SJSA1 (cell line): ENCODE measurements at places on chromosomes 6 and 20. TPM values are rescaled to one million over a fixed set of nuclear protein-coding genes. Genes with fewer than 3 reads are reported as not detected.

DNA sequence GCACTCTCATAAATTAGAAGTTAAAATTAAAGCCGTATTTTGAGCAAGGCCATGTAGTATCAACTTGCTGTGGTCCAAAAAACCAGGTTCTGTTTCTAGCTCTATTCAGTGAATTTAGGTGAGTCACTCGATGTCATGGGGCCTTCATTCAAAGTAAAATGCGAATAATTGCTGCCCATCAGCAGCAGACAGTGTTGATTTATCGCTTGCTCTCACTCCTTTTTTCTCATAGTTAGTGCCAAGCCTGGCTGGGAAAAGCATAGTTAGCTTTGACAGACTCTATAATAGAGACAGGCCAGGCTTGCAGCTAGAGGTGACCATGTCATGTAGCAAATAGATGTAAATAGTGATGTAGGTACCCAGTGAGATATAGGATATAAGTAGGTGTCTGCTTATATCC is 136.0 kb downstream of the EDN1 start:
- DNase-seq = no peak

PDE10A gene
- 1.7 and 2.4 TPM in 2 replicates for total RNA-seq

TPX2 gene
- total RNA-seq = 212 and 238 TPM in 2 replicates

TFAP2C gene
- 0.92 and 1.1 TPM in 2 replicates for total RNA-seq

DNA sequence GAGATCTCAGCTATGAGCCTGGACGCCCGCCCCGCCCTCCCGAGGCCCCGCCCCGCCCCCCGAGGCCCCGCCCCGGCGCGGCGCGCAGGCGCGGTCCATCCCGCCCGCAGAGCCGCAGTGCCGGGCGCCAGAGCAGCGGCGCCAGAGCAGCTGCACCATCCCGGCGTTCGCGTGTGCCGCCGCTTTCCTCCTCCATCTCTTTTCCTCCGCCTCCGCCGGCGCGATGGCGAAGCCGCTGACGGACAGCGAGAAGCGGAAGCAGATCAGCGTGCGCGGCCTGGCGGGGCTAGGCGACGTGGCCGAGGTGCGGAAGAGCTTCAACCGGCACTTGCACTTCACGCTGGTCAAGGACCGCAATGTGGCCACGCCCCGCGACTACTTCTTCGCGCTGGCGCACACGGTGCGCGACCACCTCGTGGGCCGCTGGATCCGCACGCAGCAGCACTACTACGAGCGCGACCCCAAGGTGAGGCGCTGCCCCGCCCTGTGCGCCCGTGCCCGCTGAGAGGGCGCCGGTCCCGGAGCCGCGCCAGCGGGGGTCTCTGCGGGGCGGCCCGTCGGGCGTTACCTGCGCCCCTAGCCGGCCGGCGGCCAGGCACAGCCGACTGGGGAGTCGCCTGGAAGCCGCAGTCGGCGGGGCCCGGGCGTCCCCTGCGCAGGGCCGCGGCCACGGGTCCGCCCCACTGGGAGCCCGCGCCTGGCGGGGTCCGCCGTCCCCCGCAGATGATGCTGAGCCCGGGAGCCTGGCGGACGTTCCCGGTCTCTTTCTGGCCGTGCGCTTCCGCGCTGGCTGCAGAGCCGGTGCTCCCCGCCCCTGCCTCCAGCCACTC is at the start of gene PYGB:
Gene PYGB, plus strand, starts transcription at position 130 of the 830 bp plus-strand sequence. Its CDS starts 94 bp downstream, at position 224.
- peak; percentile 90 for DNase-seq

GPR63 gene
- 0.44 and 1.4 TPM in 2 replicates for total RNA-seq

GRCh38 chr6:6315660-6316059 is 4.8 kb downstream of the F13A1 start:
- DNase-seq = peak; percentile 13

- DNase-seq = no peak
Measured at GRCh38 chr6:11214084-11214833, 18.2 kb downstream of the NEDD9 start.

DNA sequence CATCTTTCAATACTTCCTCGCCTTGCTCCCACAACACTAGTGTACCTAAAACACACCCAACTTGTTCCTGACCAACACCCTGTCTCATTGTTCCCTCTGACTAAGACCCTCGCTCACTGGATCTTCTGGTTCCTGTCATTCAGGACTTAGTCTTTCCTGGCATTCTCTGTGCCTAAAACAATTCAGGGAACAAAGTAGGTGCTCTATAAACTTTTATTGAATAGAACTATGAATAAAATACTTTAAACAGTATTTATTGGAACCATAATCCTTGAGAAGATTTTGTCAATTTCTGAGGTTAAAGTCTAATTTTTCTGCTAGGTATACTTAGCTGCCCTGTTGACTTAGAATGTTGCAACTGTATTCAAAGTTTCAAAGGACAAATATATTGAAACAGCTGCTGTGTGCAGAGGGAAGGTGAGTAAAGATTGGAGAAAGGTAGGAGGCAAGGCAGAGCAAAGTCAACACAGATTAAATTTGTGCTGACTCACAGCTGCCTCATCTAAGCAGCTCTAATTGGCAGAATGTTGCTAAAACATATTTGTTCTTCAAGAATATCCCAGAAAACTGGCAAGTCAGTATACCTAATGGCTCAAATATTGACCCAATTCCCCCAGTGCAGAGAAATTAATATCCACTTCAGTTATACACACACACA is 37.6 kb downstream of the GSTA2 start:
- no peak for DNase-seq

REV3L gene
- total RNA-seq = 40.6 and 54.5 TPM in 2 replicates

GRCh38 chr20:19205981-19206396 is 6.5 kb upstream of the SLC24A3 start:
- peak; percentile 60 for DNase-seq

POM121L2 gene
- total RNA-seq = not detected in 2 replicates

CABLES2 gene
- total RNA-seq = 6.9 and 14.9 TPM in 2 replicates

DNA sequence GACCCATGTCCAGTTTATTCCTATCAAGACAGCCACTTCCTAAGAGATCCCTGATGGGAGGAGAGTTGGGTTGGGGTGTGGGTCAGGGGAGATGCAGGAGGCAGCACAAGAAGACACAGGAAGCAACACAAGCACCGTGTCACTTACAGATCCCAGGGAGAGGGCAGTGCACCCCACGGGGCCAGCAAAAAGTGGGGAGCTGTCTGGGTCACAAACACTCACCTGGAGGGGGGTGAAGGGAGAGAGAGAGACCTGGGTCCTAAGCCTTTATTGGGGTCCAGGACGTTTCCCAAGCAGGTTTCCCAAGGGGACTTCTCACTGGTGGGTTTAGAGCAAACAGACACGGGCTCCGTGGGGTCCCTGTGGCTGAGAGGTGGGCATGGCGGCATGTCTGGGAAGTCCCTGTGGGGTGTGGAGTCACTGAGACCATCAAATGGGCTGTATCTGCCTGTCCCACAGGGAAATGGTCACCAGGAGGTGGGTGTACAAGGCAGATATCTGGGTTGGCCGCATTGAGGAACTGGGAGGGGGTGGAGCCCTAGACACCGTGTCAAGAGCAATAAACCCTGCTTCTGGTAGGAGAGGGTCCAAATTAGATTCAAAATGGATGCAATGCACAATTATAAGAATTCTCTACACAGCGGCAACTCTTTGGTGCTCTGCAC is 1.6 kb upstream of the CD93 start:
- DNase-seq = no peak

DNA sequence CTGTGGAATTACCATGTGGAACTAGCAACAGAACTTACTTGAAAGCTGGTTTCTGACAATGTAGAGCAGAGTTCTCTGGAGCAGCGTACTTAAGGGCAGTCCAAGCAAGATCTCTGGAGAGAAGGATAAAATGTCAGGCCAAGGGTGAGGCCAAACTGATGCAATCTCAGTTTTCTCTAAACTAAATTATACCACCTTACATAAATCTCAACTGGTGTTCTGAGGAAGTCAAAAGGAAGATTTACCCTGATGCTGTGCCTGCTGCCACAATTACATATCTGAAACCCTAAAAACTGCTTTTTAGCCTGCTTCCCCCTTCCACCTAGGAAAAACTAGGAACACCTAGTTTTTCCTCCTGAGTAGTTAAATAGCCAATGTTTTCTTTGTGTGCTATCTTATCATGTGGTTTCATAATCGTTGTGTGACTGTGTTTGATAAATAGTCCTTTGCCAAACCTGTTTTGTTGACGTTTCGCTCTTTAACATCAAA is 28.1 kb downstream of the NCOA7 start:
- no peak for DNase-seq

DNA sequence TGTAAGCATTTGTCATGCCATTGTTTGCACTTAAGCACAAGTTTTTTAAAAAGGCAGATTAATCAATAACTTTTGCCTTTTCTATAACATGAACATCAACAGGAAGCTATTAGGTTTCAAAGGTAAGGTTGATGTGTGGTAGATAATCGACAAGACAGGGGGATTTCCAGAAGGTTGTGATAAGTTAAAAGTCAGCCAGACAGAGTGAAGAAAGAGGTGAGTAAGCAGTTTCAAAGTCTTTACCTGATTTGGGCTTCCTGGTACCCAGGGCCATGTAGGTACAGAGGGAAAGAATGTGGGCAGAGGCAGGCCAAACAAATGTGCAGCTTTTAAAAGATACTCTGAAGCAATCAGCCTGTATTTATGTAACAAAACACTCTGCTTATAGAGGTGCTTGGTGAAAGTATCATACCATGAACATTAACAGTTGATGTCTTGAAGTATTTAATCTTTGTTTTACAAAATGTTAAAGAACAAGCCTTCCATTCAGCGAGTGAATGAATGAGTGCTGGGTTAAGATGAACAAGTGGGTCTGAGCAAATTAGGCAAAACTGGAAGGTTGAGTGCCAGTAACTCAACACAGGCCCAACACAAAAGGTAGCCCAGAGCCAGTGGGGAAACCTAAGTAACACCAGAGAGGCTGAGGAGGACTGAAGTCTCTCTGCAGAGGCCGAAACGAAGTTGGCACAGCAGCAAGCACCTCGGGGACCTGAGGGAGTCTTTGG is 60.2 kb downstream of the LRRC1 start:
- no peak for DNase-seq

RIPPLY2 gene
- not detected in 2 replicates for total RNA-seq

DNA sequence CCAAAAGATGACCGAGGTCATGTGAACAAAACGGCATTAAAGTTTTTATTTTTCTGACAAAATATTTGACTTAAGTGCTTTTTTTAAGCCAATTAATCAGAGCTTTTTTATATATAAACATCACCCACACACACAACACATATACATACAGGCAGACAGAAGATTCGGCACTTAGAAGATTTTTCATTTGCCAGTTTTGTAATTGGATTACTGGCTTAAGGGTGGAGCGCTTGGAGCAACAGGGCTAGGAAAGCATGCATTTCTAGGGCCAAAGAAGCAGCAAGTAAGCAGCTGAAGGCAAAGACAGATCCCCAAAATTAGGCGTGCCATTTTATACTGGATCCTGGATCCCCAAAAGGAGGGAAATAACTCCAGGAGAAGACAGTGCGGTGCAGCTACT is 30.3 kb downstream of the SAMD5 start:
- DNase-seq = no peak

DNA sequence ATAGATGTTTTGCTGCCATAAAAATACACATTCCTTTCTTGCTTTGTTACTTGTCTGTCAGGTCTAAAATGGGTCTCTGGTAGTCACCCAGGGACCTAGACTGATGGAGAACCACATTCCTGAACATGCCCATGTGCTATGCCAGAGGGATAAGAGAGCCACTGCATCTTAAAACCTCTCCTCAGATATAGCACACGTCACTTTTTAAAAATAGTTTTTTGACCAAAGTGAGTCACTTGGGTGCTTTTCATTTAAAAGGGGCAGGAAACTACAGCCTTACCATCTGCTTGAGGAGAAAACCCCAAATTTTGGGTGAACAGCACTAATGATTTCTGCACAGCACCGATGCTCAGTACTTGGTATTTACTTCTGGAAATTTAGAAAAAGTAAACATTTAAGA is 197.8 kb downstream of the OGFRL1 start:
- DNase-seq = peak; percentile 50
